ENCODE measurements at places on chromosomes 13 and 19.
A peak's percentile ranks its signal among the peaks of the same experiment; 100 is the strongest.

GRCh38 chr13:96398486-96398885 is 308.6 kb downstream of the HS6ST3 start:
- no peak for DNase-seq

DNA sequence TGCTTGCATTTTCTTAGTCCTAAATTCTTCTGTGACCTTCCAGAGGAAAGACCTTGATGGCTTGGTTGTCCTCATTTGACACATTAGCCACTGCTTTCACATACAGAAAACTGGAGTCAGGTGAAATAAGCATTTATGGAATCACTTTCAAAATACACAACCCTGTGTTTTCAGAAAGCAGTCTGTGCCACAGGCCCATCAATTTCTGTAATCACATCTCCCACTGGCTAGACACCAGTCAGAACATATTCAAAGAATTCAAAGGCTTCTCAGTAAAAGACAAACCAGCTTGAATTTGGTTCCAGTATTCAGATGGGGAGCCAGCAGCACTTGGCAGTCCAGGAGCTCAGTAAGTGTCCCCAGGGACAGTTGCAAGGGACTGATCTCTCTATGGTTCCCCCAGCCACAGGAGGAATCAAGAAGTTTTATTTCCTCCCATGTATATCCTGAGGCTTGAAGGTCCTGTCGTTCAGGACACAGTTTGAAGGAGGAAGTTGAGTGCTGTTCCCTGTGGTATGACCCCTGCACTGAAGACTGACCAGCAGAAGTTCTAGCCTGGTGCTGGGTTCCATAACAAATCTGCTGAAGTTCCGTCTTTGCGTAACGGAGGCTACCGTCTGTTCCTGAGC is 214.3 kb downstream of the FOXO1 start:
- DNase-seq: no peak

DNA sequence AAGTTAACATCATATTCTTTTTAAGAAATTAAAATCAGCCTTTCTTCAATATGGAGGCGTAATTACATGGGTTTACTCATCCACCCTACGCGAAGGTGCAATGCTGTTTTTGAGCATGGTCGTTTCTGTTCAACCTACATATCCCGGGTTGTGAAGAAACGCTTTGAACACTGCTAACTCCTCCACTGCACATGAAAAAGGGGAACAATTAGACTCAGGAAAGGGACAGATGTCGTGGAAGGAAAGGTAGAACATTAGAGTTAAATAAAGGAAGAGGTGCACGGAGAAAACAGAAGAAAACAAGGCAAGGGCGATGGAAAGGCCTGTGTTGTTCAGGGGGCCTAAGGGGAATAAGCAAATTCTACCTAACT is 4.1 kb downstream of the ZIC5 start:
- no peak for DNase-seq

GRCh38 chr13:93233997-93234416 is 7.4 kb downstream of the GPC6 start:
- no peak for DNase-seq

DNA sequence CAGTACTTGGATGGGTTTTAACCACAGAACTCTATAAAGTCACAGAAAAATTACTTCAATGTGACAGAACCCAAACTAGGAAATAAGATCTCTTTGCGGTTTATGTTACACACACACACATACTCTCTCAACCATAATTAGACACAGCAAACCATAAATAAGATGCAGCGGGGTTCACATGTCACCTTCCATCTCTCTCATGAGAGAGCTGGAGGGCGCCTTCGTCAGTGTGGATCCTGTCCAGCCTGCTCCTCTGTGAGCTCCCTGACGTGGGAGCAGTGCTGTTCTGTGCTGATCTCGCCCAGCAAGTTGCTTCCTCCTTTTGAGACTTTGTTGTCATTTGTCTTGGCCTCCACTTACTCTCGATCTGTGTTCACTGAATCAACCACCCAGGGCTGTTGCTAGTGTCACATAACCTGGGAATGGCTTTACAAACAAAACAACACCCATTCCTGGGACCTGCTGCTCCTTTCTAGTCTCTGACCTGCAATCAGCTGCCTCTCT is 204.9 kb upstream of the KL start:
- DNase-seq: peak; percentile 8

GRCh38 chr13:112346173-112346898 is 29.8 kb upstream of the SPACA7 start:
- peak; percentile 8 for DNase-seq

- DNase-seq: no peak
Measured at GRCh38 chr13:24651718-24652345, 28.4 kb upstream of the ATP12A start.

Data from activated CD4-positive, alpha-beta T cell treated with anti-CD3 and anti-CD28 coated beads, Interleukin-10, Interleukin-2, amounts not matched to agents 100 ng/mL and 50 ng/mL, durations not matched to agents 16 hours and 8 hours (primary cell).